NCI-H1105 (cell line): ENCODE measurements at places on chromosomes 2 and 18.

DNA sequence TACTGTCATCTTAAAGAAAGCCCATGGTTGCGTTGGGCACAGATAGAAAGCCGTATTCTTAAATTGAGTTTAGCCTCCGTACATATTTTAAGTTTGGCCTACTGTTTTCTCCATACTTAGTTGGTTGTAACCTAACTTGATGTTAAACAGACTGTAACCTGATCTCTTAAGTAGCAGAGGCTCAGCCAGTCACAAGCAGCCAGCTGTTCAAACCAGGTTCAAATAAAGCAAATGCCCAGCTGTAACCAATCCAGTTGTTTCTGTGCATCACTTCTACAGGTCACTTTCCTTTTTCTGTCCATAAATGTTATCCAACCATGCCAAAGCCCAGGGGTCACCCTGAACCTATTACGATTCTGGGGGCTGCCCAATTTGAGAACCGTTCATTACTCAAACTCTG is 10.0 kb upstream of the THADA start:
- DNase-seq, result no peak

GRCh38 chr2:12890066-12890465 is 173.3 kb downstream of the TRIB2 start:
- no peak for DNase-seq

GRCh38 chr2:183950673-183951072 is 647.7 kb upstream of the ZNF804A start:
- DNase-seq, result peak; percentile 24

DNA sequence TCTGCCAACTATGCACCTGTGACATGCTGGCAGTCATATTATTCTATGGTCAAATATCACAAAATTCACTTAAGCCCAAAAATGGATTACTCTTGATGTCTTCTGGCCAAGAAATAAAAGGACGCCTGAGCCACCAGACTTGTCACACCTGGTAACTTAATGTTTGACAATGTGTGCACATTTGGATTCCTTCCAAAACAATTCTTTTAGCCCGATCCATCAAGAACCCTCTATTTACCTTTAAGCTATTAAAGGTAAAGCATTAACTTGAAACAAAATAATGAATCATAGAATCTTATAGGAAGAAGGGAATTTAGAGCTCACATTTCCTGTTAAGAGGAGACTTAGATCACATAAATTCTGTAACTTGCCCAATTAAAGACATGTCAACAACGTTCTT is 46.5 kb upstream of the NFU1 start:
- peak; percentile 65 for DNase-seq

DNA sequence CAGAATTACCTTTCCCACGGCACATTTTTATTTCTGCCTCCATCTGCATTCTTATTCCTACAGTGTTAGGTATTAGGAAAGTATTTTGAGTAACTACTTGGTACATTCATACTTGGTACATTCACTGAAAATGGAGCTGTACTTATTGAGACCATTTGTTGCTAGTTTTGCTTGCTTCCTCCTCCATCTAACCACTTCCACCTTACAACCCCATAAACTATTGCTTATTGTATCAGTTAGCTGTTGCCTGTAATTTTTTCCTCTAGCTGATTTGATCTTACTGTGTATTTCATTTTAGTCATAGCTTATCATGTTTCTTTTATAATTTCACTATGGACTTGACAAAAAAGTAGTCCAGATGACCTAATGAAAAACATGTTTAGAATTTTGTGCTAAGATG is 50.7 kb downstream of the AFTPH start:
- DNase-seq, result no peak

GRCh38 chr2:206642075-206643025 is at the start of gene FAM237A:
Gene FAM237A, plus strand, starts transcription at chr2:206642487. Its CDS starts 1,750 bp downstream, at chr2:206644237.
- DNase-seq, result no peak

GRCh38 chr2:108935271-108935741 is 53.7 kb downstream of the EDAR start:
- DNase-seq, result peak; percentile 45

DNA sequence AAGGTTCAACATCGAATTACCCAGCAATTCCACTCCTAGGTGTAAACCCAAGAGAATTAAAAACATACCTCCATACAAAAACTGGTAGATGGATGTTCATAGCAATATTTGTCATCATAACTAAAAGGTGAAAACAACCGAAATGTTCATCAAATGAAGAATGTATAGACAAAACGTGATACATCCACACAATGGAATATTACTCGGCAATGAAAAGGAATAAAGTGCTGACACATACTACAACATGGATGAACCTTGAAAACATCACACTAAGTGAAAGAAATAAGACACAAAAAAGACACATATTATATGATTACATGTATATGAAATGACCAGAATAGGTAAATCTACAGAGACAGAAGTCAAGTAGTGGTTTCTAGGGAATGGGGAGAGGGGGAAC is 20.6 kb upstream of the CHMP1B start:
- DNase-seq, result no peak

- peak; percentile 57 for DNase-seq
These were observed 1.2 kb upstream of the DNAJB2 start for GRCh38 chr2:219277703-219278654.

DNA sequence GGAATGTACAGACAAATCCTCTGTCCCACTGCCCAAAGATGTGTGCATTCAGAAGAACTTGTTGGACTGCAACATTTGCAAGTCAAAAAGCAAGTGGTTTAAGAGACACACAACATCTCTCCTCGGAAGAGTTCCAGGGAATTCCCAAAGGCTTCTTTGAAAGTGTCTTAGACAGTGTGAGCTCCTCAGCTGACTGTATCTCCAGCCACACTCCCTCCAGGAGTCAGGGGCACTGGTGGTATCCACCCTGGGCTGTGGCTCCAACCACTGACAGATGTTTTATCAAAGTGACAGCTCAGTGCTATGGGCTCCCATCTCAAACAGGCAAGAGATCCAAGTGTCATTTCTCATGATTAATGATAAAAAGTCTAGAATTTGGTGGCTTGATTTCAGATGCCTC is 48.5 kb downstream of the ALK start:
- no peak for DNase-seq

DNA sequence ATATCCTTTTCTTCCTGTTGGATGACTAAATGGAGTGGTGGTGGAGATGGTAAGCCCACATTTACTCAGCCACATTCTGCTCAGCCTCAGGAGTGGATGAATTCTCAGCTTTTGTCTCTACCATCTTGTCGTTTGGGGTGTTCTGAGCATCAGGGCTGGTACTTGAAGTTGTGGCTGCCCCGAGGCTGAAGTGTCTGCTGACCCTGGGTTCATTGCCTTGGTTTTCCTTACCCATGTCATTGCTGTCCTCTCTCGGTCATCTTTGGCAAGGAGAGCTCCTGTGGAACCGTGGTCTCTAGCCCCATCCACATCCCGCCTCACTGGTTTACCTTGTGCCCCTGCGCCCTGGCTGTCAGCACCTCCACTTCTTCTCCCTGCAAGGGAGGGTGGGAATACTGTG is 71.9 kb downstream of the GPR39 start:
- no peak for DNase-seq

- no peak for DNase-seq
These were observed 674.9 kb downstream of the ZEB2 start for GRCh38 chr2:143844986-143845385.

DNA sequence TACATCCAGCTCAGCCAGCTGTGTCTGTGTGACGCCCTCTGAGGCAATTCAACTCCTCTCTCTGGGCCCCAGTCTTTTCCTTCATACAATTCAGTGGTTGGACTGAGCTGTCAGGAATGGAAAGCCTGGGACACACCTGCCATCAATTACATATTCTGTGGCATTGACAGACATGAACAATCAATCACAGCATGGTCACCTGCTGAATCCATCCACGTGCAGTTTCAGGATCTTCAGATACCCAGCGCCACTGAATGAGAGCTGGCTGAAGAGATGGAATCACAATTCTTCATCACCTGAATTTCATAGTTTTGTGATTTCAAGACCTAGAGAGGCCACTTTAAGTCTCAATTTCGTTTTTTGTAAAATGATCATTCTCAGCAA is 5.1 kb downstream of the ADRA2B start:
- DNase-seq, result no peak

GRCh38 chr2:112529757-112530156 is 12.5 kb upstream of the POLR1B start:
- no peak for DNase-seq

GRCh38 chr2:218478544-218478943 is 59.6 kb downstream of the VIL1 start:
- DNase-seq, result no peak

DNA sequence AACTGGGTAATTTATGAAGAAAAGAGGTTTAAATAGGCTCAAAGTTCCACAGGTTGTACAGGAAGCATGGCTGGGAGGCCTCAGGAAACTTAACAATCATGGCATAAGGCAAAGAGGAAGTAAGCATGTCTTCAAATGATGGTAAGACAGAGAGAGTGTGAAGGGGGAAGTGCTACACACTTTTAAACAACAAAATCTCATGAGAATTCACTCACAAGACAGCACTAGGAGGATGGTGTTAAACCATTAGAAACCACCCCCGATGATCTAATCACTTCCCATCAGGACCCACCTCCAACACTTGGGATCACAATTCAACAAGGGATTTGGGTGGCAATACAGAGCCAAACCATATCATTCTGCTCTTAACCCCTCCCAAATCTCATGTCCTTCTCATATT is 34.9 kb downstream of the CFAP210 start:
- DNase-seq, result no peak

- DNase-seq, result no peak
These were observed 79.9 kb downstream of the THADA start for GRCh38 chr2:43515807-43516497.

- no peak for DNase-seq
These were observed 7.9 kb upstream of the COLEC11 start for GRCh38 chr2:3587021-3587420.

GRCh38 chr2:112182581-112183034 is 44.4 kb downstream of the FBLN7 start:
- peak; percentile 92 for DNase-seq

DNA sequence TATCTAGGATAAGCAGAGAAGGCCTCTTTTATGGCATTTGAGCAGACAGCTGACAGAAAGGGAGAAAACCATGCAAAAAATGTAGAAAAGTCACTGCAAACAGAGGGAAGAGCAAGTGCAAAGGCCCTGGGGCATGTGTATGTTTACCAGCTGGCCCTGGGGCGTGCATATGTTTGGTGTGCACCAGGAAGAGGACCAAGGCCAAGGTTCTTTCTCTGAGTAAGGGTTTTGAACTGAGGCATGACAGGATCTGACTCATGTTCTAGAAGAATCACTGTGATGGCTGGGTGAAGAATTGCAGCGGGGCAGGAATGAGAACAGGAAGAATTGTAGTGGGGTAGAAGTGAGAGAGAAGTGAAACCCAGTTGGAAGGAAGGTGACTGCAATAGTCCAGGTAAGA is 69.6 kb downstream of the STEAP3 start:
- no peak for DNase-seq

- DNase-seq, result no peak
These were observed 90.3 kb downstream of the ZNF532 start for GRCh38 chr18:58955001-58955400.

- DNase-seq, result no peak
These were observed 364.7 kb downstream of the XIRP2 start for GRCh38 chr2:167253025-167253424.

GRCh38 chr2:144630459-144631215 is 110.7 kb upstream of the ZEB2 start:
- DNase-seq, result no peak
